ENCODE measurements at places on chromosomes 2 and 18.

GRCh38 chr2:239444626-239445577 lies 44.1 kb upstream of the HDAC4 start:
- DNase-seq = no peak

GRCh38 chr2:119650206-119650605 lies 28.8 kb upstream of the TMEM177 start:
- DNase-seq = no peak

DNA sequence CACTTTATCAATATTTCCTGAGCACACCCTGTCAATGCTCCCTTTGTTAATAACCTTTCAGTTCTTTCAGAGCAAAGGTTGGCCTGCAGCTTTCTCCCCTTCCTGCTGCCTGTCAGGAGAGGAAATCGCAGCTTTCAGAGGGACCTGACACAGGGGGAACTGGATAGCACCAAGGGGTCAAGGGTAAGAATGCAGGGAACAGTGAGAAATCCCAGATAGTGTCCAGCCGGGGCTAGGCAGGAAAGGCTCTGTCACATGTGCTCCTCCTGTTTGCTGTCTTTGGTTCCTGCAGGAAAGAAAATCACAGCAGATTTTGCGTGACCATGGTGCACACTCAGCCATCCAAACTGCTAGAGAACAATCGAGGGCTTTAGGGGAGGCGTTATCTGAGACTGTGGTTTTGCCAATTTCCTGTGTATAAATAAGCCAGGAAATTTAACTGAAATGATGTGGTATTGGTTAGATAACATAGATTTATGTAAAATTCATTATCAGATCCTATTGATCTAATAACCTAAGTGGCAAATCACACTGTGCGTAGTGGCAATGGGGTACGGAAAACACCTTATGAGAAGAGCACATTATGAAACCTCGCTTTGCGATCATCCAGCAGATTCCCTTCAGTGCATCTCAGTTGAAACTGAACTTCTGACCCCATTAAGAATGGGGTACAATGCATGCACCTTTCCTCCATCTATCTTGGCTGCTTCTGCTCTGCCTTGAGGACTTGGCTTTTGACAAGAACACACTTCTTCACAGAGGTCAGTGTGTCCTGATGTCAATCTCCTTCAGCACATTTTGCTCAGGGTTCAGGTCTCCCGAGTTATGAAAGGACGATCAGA lies 178.0 kb downstream of the ICOS start:
- DNase-seq = no peak

DNA sequence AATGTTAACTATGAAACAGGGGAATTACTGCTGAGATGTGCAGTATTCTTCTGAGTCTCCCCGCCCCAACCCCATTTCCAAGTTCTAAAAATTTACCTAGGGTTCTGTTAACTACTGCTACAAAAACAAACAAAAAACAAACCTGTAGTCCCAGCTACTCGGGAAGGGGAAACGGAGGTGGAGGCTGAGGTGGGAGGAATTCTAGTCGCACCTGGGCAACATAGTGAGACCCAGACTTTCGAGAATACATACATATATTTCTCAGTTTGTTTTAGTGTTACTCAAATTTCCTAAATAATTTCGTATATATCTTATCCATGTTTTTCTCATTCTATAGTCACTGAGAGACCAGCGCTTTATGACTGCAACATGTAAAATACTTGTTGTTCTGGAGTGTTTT lies 989 bp downstream of the STAM2 start:
- no peak for DNase-seq

- no peak for DNase-seq
Measured at GRCh38 chr18:45923138-45923537, 44.0 kb downstream of the EPG5 start.

- DNase-seq = no peak
Measured at GRCh38 chr18:59358414-59358711, 702 bp downstream of the LMAN1 start.

DNA sequence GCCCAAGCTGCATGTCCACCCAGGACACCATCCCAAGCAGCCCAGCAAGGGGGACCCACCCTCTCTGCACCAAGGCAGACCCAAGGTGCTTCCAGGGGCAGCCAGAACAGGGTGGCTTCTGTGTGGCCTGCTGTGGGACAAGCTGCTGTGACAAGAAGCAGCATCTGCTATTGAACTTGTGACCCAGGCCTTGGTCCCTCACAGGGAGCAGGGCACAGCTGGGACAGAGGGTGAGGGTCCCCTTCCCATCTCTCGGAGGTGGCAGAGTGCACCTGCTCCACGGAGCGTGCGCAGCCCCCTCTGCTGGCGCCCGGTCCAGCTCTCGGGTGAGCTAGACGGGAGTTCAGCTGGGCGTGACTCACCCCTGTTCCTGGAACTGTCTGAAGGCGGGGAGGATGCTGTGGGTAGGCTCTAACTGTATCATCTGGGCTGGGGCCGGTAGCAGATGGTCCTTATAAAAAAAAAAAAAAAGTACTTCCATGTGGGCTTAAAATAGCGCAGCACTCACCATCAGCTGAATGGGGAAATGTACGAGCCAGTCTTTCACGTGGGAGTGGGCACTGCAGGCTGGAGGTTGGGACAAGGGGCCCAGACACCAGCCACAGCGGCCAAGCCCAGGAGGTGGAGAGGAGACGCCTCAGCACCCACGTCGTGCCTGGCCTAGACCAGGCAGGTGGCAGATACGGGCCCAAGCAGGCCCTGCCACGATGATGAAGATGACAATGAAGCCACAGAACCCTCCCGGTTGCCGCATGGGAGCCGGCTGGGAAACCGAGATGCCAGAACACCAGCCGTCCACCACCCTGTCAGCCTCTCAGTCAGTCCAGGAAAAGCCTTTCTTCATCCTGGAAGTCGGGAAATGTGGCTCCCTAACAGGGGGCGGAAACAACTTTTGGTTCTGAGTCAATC lies 136.8 kb upstream of the ID2 start:
- DNase-seq = peak; percentile 94

DNA sequence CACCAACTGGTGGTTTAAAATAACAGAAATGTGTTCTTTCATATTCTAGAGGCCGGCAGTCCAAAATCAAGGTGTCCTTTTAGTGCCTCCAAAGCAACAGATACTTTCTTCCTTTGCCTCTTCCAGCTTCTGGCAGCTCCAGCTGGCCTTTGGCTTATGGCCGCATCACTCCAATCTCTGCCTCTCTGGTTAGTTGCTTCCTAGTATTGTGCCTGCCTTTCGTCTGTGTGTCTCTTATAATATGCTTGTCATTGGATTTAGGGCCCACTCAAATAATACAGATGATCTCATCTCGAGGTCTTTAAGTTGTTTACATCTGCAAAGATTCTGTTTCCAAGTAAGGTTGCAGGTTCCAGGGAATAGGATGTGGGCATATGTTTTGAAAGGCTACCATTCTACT lies 855.2 kb upstream of the ID2 start:
- no peak for DNase-seq

- no peak for DNase-seq
Measured at GRCh38 chr2:2244508-2244907, 86.6 kb downstream of the MYT1L start.
